ENCODE measurements at places on chromosomes 5 and 9. TPM values are rescaled to one million over a fixed set of nuclear protein-coding genes. Genes with fewer than 3 reads are reported as not detected.

DNA sequence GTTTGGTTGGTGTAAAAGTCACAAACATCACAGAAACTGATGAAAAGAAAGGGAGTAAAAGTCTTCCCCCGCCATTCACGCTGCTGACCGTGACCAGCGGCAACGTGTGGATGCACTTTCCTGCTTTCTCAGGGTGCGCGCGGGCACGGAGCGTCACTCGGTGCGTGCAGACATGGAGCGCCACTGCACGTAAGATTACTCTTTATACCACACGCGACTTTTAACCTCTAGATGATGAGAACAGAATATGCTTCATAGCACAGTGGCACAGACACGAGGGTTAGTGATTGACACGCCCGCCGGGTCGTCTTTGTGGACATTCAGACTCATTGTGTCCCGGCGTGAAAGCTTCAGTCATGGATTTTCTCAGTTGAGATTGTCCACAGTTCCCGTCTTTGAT lies 15.7 kb downstream of the CEP72 start:
- DNase-seq = peak; percentile 48

DNA sequence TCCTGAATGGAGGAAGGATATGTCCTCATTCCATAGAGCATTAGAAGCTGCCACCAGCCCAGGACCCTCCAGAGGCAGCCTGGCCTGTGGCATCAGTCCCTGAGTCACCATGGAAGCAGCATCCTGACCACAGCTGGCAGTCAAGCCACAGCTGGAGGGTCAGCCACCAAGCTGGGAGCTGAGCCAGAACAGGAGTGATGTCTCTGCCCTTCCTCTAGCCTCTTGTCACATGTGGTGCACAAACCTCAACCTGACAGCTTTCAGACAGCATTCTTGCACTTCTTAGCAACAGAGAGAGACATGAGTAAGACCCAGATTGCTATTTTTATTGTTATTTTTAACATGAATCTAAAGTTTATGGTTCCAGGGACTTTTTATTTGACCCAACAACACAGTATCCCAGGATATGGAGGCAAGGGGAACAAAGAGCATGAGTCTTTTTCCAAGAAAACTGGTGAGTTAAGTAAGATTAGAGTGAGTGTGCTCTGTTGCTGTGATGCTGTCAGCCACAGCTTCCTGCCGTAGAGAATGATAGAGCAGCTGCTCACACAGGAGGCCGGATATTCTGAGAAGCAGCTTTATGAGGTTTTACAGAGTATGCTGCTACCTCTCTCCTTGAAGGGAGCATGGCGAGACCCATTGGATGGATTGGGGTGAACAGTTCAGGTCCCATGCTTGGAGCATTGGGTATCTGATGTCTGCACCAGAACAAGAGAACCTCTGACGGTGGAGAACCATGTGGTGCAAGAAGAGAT lies 13.0 kb upstream of the CYFIP2 start:
- no peak for DNase-seq

GRCh38 chr9:136086213-136086881 lies 8.7 kb downstream of the NACC2 start:
- DNase-seq = peak; percentile 66

GRCh38 chr5:106522296-106522695 lies 1148.4 kb downstream of the EFNA5 start:
- no peak for DNase-seq

GRCh38 chr9:130058154-130058553 lies 4.4 kb downstream of the GPR107 start:
- DNase-seq = no peak

- DNase-seq = no peak
These were observed 127.6 kb upstream of the RPS23 start for GRCh38 chr5:82405618-82406204.

DNA sequence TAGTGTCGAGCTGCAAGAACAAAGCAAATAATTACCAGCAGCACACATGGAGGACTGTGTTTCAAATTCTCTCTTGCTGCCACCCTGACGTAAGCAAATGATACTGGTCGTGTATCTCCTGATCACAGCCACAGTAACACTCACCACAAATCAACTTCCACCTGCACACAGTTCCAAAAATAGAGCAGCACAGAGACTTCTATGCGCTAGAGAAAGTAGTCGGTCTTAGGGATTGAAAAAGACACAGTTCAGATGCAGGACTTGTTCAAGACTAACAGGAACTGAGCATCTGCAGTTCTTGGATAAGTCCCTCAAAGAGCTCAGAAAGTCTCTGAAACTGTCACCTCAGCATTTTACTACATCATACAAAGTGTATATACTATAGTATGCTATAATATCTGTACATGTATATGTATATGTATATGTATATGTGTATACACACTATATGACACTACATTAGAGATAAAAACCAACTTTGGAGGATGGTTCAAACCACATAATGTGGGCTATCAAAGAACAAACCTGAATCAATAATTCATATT lies 279.0 kb downstream of the GLIS3 start:
- no peak for DNase-seq

DNA sequence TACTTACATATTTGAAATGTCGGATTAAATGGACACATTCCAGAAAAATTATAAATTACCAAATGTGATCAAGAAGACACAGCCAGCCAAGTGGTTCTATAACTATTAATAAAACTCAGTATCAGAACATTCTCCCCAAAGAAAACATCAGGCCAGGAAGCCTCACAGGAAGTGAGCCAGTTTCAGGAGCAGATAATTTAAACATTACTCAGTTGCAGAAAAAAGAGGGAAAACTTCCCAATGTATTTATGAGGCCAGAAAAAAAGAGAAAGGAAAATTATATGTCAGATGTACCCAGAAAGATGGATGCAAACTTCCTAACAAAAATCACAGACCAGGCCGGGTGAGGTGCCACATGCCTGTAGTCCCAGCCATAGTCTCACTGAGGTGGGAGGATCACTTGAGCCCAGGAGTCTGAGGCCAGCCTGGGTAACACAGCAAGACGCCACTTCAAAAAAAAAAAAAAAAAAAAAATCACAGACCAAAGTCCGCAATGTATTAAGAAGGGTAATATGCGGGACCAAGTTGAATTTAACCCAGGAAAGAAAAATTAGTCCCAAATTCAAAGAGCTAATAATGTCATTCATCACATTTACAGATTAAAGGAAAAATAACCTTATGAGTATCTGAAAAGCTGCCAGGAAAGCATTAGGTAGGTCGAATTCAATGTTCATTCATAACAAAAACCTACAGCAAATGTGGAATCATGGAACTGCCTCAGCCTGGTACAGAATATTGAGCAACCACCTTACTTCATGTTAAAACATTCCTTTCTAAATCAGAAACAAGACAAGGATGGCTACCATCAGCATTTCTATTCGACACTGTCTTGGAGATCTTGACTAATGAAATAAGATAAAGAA lies 37.2 kb upstream of the NRARP start:
- DNase-seq = no peak

DNA sequence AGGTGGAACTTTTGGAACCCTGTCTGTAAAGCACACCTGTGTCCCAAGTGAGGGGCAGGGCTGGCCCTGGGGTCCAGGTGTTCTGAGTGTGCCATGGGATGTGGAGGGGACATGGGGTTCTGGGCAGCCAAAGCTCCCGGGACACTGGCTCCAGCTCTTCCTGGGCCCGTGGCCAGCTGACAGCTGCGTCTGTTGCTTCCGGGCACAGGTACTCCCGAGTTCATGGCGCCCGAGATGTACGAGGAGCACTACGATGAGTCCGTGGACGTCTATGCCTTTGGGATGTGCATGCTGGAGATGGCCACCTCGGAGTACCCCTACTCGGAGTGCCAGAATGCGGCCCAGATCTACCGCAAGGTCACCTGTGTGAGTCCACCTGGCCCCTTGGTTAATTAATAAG lies 50.7 kb downstream of the WNK2 start:
- no peak for DNase-seq

DNA sequence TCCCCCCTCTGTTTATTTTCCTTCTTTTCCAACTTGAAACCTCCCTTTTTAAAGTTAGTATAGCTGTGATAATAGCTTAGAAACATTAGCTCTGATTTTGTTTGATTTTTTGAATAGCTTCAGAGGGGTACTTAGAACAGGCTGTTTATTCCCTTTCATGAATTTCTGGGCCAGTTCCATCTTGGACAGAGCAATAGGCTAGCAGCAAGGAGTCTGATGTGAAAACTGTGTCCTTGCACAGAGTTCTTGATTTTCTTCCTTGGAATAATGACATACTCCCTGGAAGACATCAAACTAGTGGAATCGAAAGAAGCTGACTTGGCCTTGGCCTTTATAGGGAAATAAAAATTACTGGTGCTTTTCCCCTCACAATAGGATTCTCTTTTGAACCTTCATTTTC lies 32.9 kb downstream of the NTRK2 start:
- DNase-seq = no peak

DNA sequence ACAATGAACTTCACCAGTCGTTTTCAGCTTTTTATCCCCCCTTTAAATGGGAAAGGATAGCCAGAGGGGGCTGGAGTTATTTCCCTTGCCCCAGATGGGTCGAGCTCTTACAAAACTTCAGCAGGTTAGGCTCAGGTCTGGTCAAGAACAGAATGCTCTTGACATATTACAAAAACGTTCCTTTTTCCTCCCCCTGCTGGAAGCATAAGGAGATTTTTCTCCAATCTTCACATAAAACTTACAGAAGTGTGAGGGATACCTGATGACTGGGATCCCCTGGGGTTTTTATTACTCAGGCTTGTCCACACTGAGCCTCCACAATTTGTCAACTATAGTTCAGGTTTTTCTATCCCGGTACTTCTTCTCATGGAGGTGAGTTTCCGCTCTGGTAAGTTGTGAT lies 60.8 kb downstream of the CSF2 start:
- DNase-seq = no peak

DNA sequence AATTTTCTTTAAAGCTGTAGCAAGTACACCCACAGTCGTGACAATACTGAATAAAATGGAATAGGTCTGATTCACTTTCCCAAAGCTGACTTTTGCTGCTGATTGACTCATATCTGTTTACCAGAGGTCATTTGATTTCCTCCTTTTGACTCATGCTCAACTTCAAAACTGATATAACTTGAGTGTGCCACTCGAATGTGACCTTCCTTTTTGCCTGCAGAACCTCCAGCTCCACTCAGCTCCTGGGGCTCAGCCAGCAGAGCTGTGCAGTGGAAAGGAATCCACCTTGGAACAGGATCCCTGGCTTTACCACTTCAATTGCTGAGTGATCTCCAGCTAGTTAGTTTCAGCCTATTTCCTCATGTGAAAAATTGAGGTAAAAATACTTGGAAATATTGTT lies 84.1 kb downstream of the FEM1C start:
- DNase-seq = peak; percentile 93

GRCh38 chr5:157613385-157614245 lies 38.0 kb upstream of the ADAM19 start:
- DNase-seq = no peak

- DNase-seq = no peak
These were observed 360.3 kb upstream of the CDH18 start for GRCh38 chr5:20348321-20348720.

DNA sequence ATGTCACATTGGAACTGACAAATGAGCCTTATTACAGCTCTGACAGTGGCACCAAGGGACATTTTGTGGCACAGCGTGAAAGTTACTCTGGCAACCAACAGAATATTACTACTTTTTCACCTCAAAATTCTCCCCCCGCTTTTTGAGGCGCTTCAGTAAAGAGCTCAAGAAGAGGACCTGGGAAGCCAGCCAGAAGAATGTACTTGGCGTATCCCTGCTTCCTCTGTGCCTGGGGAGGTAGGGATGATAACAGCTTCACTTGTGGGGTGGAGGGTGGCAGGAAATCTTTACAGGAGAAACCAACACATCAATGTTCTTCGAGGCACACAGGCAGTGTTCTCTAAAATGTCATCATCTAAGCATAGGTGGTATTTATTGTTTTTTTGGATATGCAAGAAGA lies 624.1 kb downstream of the NR2F1-AS1 start:
- no peak for DNase-seq

DNA sequence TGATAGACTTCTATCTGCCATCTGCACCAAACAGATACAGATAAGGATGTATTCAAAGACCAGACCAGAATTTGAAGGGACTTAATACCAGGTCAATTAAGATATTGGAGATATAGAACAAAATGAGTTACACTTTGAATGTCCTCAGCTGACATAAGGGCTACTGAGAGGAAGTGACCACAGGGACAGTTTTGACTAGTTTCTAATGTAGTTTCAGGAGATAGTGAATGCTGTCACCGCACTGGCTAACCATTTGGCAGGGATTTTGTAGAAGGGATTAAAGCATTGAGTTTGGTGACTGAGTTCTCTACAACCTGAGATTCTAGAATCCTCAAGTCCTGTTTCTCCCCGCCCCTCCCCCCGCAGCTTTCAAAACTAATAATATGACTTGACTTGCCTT lies 22.7 kb downstream of the CCNH start:
- no peak for DNase-seq

DNA sequence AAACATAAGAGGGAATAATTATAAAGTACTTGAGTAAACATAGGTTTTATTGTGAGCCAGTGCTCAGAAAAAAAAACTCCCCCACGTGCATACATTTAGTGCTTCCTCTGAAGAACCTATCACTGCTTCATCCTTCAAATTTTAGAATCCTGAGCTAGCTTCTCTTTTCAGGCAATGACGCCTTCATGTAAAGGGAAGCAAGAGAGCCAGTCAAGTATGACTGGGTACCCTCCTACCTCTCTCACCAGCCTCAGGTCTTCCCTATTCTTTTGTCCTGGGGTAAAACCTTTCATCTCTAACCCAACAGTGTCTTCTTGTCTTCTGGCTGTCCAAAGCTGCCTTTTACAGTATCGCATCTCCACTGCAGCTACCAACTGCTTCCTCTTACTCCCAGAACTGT lies 32.0 kb downstream of the PLPP1 start:
- DNase-seq = no peak

- peak; percentile 78 for DNase-seq
These were observed 796 bp upstream of the PDLIM7 start for GRCh38 chr5:177498013-177498787.

GRCh38 chr5:124746916-124747790 lies 714 bp upstream of the ZNF608 start:
- DNase-seq = peak; percentile 81

DNA sequence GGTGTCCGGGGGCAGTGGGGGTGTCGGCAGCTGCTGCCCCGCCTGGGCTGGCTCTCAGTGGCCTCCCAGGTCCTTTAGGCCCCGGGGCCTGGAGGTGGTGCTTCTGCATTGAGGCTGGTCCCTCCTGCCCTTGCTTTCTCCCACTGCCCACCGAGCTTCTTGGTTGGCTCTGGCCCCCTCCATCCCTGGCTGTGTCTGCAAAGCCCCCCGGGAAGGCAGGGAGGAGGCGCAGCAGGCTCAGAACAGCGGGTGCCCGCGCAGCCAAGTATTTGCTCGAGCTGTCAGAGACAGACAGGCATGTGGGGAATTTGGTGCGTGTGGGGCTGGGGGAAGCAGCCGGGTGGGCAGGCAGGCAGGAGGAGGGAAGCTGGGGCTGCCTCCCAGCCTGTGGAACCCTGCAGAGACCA lies 11.5 kb downstream of the CXXC5 start:
- DNase-seq = peak; percentile 71

- no peak for DNase-seq
These were observed 37.0 kb upstream of the CRB2 start for GRCh38 chr9:123318961-123319421.

GRCh38 chr5:65902104-65902503 lies 24.3 kb upstream of the ERBIN start:
- no peak for DNase-seq

GRCh38 chr5:79853028-79853427 lies 138.0 kb downstream of the MTX3 start:
- no peak for DNase-seq

The CDKN2B-AS1 gene
- 2.3 TPM for total RNA-seq

The TNFSF8 gene
- 3.8 TPM for total RNA-seq

The RXFP3 gene
- total RNA-seq = not detected

The ADAMTS19 gene
- total RNA-seq = not detected

The MAP3K1 gene
- 20.3 TPM for total RNA-seq

The GFPT2 gene
- 20.4 TPM for total RNA-seq

The NSUN2 gene
- total RNA-seq = 46.4 TPM

The ERAP2 gene
- 26.9 TPM for total RNA-seq

The LHX3 gene
- total RNA-seq = not detected

The SLC1A3 gene
- total RNA-seq = 43.5 TPM
